GM18507 (cell line): ENCODE measurements at places on chromosomes 2 and 18.

GRCh38 chr2:128941751-128942150 is 623.1 kb upstream of the HS6ST1 start:
- no peak for DNase-seq

- no peak for DNase-seq
These were observed 8.2 kb downstream of the LHCGR start for GRCh38 chr2:48747319-48747718.

DNA sequence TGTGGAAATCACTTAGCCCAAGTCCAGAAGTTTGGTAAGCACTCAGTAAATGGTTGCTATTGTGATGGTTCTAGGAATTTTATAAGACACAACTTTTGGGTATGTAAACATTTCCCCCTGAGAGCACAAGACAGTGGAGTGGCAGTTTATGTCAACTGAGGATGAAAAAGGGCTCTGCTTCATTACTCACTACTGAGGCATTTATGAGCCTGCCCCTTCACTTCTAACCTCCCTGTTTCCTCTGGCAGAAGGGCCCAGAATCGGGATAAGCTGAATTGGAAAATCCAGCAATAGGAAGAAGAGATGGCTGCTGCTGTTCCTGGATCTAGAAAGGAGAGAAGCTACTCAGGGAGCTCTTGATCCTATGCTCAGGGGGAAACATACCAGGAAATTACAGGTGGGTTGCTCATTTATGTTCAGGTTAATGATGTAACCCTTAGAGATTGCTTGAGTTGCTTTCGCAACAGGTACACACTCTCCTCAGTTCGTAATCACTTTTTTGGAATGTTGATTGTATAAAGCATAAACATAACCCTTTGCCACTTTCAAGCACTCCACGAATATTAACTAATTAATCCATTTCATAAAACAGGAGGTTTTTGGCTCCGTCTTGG is 46.3 kb downstream of the ADCYAP1 start:
- DNase-seq, result no peak

DNA sequence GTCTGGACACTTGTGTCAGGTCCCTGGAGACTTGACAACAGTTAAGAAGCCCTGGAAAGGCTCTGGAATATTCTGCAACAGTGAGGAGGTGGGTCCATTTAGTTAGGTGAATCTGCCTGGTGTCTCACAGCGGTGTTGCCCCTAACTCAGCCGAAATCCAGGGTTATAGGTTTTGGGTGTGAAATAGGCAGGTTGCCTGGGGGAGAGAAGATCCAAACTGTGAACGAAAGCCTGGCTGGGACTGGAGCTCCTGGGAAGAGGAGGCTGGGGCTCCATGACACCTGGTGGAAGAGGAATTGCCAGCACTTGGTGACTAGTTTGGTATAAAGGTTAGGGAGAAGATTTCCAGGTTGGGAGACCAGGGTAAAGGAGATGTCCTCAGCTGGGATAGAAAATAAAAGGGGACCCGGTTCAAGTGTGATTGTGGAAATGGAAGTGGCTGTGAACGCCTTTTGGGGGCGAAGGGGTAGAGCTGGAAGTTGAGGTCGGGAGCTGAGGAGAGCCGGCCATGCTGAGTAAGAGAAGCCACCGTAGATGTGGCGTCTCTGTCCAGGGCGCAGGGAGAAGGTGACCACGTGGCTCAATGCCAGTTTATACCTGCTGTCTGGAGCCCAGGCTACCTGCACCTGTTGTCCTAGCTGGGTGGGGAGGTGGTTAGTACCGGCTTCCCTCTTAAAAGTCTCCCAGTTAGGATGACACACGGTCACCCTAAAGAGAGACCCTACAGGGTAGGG is 3.0 kb upstream of the GAREM2 start:
- no peak for DNase-seq

DNA sequence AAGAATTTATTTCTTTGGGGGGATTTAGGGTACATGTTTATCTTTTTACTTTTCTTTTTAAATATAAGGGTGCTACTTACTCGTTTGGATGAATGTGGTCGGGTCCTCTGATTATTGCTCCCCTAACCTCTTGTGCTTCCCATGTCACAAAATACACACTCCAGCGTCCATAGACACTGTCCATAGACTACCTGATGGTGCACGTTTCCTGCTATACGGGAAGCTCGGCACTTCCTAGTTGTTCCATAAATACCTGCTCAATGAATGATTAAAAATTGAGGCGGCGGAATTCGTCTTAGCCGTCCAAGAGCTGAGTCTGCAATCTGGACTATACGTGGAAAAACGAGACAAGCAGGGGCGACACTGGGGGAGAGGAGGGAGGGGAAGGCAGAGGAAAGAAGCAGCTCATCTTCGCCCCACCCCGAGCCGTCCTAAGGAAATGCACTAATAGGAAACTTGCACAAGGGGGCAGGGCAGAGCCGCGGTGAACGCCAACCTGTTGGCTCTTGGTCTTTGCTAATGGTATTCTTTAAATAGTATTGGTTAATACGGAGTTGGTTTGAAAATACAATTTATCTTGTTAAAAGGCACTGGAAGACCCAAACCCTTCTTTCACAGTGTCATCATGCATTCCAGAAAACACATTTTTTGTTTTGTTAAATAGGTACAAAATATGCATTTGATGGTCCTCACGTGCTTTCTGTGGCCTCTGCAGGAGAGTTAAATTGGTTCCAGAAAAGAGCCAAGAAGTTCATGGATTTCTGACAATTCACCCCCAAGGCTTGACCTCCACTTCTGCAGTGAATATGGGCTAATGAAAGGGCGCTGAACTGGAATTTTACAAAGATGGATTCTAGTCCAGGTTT is 73.0 kb upstream of the KCTD1 start:
- DNase-seq, result peak; percentile 15

- no peak for DNase-seq
These were observed 35.4 kb upstream of the REEP1 start for GRCh38 chr2:86372641-86373502.

GRCh38 chr2:157418239-157418641 is 25.6 kb downstream of the CYTIP start:
- DNase-seq, result no peak

- no peak for DNase-seq
These were observed 367.4 kb upstream of the MYT1L start for GRCh38 chr2:2698182-2699120.

GRCh38 chr18:33673689-33674088 is 95.7 kb downstream of the ASXL3 start:
- no peak for DNase-seq

- no peak for DNase-seq
These were observed 294.3 kb upstream of the MEX3C start for GRCh38 chr18:51491678-51492372.

DNA sequence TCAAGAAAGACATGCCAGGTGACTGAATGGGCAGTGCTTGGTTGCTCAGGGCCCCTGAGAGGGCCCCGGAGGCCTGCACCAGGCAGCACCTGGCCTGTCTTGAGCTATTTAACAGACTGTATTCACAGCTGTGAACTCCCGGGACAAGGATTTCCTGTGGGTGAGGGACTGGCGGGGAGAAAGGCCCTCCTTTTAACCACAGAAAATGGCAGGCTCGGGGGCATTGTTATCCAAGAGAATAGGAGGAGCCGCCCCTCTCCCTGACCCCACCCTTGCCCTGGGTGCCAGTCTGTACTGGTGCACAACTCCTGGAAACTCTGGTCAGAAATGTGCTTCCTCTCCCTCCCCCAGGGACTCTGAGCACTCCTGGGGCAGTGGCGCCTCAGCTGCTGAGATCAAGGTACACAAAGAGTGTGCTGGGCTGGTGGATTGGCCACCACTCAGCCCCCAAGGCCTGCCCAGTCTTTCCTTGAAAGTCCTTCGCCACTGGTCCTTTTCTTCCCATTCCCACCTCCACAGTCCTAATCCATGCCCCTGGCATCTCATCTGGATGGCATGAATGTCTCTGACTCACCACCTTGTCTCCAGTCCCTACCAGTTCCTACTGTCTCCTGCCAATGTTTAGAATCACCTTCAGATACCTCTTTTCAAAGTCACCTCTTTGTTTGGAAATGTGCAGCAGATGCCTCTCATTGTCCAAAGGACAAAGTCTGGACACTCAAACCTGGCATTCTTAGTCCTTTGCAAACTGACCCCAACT is 19.6 kb upstream of the EPAS1 start:
- no peak for DNase-seq

DNA sequence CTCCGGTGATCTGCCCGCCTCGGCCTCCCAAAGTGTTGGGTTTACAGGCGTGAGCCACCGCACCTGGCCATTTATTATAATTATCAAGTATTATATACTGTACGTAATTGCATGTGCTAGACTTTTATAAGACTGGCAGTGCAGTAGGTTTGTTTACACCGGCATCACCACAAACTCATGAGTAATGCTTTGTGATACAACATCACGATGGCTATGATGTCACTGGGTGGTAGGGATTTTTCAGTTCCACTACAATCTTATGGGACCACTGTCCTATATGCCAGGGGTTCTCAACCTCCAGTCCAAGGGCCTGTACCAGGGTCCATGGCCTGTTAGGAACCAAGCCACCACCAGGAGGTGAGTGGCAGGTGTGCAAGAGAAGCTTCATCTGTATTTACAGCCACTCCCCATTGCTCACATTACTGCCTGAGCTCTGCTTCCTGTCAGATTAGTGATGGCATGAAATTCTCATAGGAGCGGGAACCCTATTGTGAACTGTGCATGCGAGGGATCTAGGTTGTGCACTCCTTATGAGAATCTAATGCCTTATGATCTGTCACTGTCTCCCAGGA is 9.4 kb downstream of the SCYGR4 start:
- no peak for DNase-seq

DNA sequence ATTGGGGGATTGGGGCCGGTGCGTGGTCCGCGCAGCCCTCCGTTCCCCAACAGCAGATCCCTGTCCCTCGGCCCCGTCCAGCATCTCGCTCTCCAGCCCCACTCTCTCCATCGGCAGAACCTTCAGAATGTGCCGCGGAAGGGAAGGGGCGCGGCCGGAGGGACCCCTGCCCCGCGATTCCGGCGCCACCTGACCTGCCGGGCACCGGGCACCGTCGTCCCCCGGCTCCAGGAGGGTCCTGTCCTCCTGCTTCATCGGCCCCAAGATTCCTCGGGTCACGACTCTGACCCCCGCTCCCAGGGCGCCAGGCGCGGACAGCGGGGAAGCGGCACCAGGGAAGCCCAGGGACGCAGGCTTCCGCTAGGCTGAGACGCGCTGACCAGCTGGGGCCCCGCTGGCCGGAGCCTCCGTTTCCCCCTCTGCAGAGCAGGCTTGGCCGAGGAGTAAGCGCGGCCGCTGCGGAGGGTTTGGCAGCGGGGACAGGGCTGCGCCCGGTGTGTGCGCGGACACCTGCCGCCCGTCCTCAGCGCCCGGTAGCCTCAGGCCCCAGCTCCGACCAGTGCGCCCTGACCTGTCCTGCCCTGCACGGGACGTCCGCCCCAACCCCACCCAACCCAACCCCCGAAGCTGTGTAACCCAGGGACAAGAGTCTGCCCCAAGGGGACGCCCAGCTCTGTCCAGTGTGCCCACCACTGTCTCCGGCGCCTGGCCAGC is 16.8 kb upstream of the BOK start:
- DNase-seq, result no peak

DNA sequence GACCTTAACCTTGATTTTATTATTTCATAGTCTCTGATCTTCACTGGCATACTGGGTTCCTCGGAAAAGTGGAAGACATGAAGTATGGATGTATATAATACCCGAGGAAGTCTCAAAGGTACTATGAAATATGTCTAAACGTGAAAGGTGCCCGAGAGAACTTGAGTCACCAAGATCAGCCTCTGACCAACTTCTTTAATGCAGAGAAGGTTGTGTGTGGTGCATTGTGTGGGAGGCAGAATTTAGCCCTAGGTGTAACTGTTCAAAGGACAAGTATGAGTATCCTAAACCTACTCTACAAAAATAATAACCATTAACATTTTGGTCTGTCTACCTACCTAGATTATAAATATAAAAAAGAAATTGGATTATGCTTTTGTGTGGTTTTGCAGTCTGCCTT is 36.1 kb downstream of the OSBPL6 start:
- DNase-seq, result no peak

DNA sequence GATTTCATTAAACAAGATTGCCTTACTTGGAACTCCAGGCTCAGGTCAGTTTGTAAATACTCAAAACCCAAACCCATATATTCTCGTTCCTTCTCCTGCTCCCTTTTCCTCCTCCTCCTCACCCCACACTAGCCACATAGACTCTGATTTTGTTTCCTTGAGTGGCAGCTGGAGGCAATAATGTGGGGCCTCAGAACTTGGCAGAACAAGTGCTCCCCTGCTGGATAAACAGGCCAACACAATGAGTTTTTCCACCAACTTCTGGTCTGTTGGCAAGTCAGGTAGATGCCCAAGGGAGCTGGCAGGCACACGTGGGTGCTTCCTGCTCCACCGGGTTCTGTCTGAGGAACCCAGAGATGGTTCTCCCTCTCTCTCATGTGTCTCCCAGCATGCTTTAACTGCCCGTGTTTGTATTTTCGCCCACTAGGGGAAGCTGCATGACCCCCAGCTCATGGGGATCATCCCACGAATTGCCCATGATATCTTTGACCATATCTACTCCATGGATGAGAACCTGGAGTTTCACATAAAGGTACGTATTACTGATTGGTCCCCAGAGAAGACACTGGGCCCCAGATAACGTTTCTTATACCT is 61.9 kb downstream of the KIF5C start:
- no peak for DNase-seq

- DNase-seq, result no peak
These were observed 481.0 kb upstream of the TNP1 start for GRCh38 chr2:217340899-217341298.

GRCh38 chr18:394262-394986 is 106.1 kb downstream of the COLEC12 start:
- no peak for DNase-seq

GRCh38 chr18:59748628-59749360 is 51.6 kb upstream of the CCBE1 start:
- no peak for DNase-seq

DNA sequence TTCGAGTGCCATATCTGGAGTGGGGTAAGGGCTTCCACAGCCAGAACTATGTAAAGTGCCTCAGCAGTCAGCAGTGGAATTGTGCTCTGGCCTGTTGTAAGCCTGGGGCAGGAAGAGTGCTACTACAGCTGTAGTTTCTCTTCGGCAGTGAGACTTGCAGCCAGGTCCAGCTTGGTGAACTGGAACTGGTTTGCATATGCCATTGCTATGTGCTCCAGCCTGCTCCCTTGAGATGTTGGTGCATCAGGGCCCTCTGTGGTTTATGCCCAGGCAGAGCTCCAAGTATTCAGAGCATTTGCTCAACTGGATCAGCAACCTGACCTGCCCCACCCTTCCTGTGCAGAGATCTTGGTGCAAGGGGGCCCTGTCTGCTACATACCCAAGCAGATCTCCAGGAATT is 47.8 kb downstream of the ZNF804A start:
- no peak for DNase-seq

- DNase-seq, result no peak
These were observed 1365.5 kb upstream of the CELF4 start for GRCh38 chr18:38930881-38931753.
